ENCODE measurements at places on chromosomes 3 and 15. TPM values are rescaled to one million over a fixed set of nuclear protein-coding genes. Genes with fewer than 3 reads are reported as not detected.

DNA sequence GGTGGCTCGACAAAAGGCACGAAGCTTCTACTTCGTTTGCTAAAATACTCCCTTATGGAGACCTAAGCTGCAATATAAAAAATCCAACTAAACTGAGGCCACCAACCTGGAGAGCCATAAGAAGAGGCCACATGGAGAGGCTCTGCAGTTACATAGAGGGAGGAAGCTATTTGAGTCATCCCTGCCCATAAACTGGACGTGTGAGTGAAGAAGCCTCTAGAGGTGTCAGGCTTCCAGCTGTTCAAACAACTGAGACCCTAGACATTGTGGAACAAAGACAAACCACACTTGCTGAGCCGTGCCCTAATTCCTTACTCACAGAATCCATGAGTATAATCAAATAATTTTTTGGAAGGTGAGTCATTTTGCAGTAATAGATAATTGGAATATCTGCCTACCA, 50.2 kb upstream of the GMNC start:
- no peak overlapping the region for H3K27ac ChIP-seq
- peaks cover 32% of the 10 kb centered on the region for H3K4me1 ChIP-seq
- H3K36me3 ChIP-seq, result no peaks in the 10 kb centered on the region
- H3K27me3 ChIP-seq, result no peaks in the 10 kb centered on the region
- DNase-seq, result no peak
- H3K4me3 ChIP-seq, result no peak overlapping the region

GRCh38 chr3:58326267-58326900, 6.3 kb upstream of the PXK start:
- no peak overlapping the region for H3K4me3 ChIP-seq
- H3K36me3 ChIP-seq, result no peaks in the 10 kb centered on the region

DNA sequence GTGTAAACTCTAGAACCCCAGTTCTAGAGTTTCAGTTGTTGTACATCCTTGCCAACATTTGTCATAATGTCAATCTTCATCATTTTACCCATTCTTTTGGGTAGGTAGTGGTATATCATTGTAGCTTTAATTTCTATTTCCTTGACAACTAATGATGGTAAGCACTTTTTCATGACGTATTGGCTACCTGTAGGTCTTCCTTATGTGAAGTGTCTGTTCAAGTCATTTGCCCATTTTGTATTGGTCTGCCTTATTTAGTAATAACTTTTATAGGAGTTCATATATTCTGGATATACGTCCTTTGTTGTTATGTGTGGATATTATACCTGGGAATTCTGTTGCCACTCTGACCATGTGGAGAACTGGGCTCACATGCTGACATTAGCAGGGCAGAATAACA, 73.8 kb upstream of the ACTC1 start:
- no peak overlapping the region for H3K27ac ChIP-seq
- no peak for DNase-seq
- peaks cover 25% of the 10 kb centered on the region for H3K36me3 ChIP-seq
- no peaks in the 10 kb centered on the region for H3K27me3 ChIP-seq

DNA sequence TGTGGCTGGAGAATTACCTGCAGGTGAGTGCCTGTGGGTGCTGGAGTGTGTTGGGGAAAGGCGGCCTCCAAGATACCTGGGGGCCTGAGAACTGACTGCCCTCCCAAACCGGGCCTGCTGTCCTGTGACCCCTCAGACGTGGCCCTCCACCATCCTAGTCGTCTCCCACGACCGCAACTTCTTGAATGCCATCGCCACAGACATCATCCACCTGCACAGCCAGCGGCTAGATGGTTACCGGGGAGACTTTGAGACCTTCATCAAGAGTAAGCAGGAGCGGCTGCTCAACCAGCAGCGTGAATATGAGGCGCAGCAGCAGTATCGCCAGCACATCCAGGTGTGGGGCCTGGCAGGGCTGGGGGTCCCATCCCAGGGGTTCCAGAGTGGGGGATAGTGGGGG, 3.4 kb downstream of the ABCF3 start:
- H3K27ac ChIP-seq, result no peak overlapping the region
- H3K4me3 ChIP-seq, result no peak overlapping the region

- no peaks in the 10 kb centered on the region for H3K36me3 ChIP-seq
- no peak overlapping the region for H3K27ac ChIP-seq
- peaks cover 16% of the 10 kb centered on the region for H3K4me1 ChIP-seq
- peak; percentile 53 for DNase-seq
These were observed 123.3 kb upstream of the CTNNB1 start for GRCh38 chr3:41075975-41076374.

DNA sequence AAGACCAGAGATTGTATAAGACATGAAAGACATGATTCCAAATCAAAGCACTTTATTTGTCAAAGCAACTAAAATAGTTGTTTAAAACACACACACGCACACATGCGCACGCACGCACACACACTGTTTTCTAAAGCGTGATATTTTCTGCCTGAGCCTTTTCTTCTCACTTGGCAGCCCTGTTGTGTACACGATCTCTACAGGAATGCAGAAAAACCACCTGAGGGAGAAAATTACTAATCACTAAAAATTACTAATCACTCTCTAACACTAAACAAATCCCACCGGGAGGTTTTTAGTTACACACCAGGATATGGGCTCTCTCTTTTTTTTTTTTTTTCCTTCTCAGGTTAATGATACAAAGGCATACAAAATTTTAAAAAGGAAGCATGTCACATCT, 160.1 kb upstream of the ATP11B start:
- DNase-seq, result no peak
- no peaks in the 10 kb centered on the region for H3K36me3 ChIP-seq
- H3K27ac ChIP-seq, result no peak overlapping the region
- no peak overlapping the region for H3K4me3 ChIP-seq

DNA sequence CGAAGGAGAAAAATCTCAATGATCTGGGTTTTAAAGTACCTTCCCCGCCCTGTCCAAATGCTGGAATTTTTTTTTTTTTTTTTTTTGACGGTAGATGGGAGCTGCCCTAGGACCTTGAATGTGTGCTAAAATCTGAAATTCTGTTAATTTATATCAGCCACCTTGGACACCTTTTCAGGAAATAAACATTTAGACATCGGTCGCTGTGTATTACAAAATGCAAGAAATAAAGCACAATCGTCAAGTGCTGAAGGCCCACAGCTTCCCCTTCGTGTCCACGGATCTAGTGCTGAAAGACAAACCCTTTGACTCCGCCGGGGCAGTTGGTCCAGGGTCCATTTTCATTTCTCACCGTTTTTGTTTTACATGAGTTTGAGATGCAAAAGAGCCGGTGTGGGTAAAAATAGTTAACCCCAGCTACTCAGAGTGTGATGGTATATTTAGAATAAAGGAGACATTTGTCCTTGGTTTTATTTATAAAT, 90.2 kb upstream of the CHD2 start:
- no peaks in the 10 kb centered on the region for H3K36me3 ChIP-seq
- H3K27me3 ChIP-seq, result no peaks in the 10 kb centered on the region
- H3K27ac ChIP-seq, result peak overlapping the region; percentile 100
- H3K4me3 ChIP-seq, result peak overlapping the region; percentile 56

The SLC51B gene
- not detected for total RNA-seq

The TF gene
- total RNA-seq, result 0.77 TPM

The NUP210 gene
- 78.9 TPM for total RNA-seq

The SMCO1 gene
- not detected for total RNA-seq
